ENCODE measurements at places on chromosomes 5 and 9.

- DNase-seq: no peak
Measured at GRCh38 chr5:88682131-88682530, 200.9 kb downstream of the MEF2C start.

DNA sequence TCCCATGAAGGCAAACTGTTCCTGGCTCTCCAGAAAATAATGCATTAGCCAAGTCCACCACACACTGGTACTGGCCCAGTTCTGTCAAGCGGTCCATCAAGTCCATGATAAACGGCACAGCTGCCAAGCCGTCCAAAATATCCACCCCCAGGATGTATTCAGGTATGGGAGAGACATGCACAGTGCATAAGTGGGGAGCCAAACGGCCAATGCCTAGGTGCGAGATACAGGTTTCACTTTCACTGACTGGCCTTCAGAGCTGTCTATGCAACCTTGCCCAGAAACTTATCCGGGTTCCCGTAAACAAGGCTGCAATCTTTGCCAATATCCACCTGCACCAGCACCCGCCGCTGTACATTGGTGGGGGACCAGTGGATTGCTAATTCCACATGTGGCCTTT lies 795.8 kb downstream of the EFNA5 start:
- no peak for DNase-seq

GRCh38 chr5:116751684-116752083 lies 177.1 kb upstream of the SEMA6A start:
- no peak for DNase-seq

- no peak for DNase-seq
Measured at GRCh38 chr5:83714810-83715209, 5.8 kb downstream of the HAPLN1 start.

DNA sequence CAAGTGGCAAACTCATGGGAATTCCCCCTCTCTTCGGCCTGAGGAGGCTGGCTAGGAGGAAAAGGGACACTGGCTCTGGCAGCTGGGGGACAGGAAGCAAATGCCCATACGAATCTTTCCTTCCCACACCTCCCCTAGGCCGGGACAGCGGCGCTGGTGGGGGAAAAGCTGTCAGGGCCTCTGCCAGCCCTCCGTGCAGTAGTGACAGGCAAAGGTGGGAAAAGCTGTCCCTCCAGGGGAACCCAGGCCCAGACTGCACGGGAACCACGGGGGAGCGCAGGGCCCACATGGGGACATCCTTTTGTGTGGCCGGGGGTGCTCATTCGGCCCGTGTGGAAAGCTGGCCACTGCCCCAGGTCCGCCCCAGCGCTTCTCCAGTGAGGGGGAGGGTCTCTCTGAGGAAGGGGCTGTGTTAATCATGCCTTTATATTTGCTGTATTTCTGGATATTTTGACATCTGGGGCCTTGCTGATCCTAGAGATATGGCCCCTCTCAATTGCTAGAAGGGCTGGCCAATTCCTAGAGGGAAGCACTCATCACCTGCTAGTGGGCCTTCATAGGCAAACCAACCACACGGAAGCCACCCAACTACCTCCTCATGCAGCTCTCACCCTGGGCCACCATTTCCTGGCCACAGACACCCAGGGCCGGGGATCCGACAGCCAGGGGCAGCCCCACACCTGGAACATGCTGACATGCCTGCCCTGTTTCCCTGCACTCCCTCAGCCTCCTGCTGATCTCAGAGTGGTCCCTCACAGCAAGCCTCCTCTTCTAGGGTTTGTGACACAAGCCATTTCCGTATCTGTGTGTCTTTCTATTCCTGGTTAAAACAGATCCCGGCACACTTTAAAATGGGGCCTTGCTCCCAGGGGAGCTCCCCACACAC lies 138.8 kb downstream of the ROR2 start:
- no peak for DNase-seq

- no peak for DNase-seq
Measured at GRCh38 chr5:81242906-81243436, 9.8 kb downstream of the CKMT2 start.

DNA sequence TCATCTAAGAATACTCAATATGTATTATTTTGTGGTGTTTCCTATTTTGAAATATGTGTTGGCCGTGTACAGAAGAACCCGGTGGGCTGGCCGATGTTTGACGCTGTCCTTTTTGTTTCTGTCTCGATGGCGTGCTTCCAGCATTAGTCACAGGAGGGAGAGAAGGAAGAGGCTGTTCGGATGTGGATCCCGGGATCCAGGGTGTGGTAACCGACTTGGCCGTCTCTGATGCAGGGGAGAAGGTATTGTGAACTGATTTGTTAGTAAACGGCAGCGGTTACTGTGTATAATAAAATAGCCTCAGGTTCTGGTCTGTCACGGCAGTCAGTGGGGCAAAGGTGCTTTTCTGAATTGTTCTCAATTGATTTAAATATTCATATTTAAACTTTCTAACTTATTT lies 275.0 kb downstream of the ARHGEF28 start:
- no peak for DNase-seq

GRCh38 chr5:141638771-141639170 lies 2.0 kb downstream of the RELL2 start:
- no peak for DNase-seq

- DNase-seq: no peak
Measured at GRCh38 chr5:41094871-41095270, 23.7 kb upstream of the MROH2B start.

- DNase-seq: no peak
Measured at GRCh38 chr5:95725937-95726810, 5.0 kb upstream of the RHOBTB3 start.

- DNase-seq: no peak
Measured at GRCh38 chr9:98610211-98610610, 98.5 kb downstream of the GABBR2 start.

GRCh38 chr5:58493141-58493540 lies 1.9 kb downstream of the GAPT start:
- DNase-seq: no peak

GRCh38 chr5:132019337-132019736 lies 7.9 kb upstream of the ACSL6 start:
- no peak for DNase-seq

GRCh38 chr5:158640593-158640980 lies 459.1 kb downstream of the EBF1 start:
- DNase-seq: peak; percentile 48

GRCh38 chr5:173232499-173233346 lies 2.3 kb downstream of the NKX2-5 start:
- no peak for DNase-seq

DNA sequence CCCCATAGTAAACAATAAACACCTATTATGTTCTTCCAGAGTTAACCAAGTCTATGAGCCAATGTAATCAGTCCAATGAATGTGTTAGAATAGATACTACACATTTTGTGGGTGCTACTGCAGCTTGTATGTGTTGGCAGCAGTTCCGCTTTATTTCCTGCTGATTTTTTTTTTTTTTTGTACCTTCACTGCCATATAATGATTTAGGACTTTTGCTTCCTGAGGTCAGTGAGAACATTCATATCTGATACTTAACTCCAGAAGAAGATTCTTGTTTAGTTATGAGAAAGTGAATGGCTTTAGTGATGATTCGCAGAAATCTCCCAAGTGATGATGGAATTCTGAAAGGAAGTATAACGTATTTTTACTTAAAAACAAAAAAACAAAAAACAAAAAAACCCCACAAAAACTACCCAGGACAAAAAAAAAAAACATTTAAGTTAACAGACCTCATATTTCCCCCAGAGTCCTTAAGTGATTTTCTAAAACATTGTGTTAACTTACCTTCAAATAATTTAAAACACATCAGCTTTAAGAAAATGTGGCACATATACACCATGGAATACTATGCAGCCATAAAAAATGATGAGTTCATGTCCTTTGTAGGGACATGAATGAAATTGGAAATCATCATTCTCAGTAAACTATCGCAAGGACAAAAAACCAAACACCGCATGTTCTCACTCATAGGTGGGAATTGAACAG lies 24.7 kb upstream of the LMNB1 start:
- DNase-seq: no peak

DNA sequence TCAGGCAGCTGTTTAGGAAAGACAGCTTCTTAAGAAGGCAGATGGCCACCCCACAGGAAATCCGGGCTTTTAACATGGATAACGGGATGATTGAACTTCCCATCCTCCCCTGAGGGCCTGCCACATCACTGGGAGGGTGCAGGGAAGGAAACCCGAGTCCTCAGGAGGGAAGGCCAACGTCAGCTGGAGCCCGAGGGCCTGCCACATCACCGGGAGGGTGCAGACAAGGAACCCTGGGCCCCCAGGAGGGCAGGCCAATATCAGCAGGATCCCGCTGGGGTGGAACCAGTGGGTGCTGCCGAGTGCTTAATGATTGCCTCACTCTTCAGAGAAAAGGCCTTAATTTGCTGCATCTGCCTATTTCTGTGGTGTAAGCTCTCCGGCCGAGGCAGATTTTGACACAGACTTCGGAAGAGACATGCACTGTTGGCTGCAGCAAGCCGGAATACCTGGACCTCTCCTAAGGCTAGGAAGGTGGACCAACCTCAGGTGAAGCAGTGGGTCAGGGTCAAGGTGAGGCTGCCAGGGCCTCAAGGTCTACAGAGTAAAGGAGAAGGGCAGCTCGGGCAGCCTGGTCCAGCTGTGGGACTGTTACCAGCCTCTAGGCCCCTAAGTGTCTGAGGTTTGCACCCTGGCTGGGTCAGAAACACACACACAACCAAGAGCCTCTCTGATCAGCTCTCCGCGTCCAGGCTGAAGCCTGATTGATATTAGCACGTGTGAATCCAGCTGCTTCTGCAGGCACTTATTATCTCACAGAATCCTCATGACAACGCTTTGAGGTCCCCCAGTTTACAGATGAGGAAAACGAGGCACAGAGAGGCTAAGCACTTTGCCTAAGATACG lies 14.8 kb upstream of the COL5A1 start:
- DNase-seq: no peak

GRCh38 chr9:117188394-117188793 lies 226.5 kb downstream of the ASTN2 start:
- no peak for DNase-seq

DNA sequence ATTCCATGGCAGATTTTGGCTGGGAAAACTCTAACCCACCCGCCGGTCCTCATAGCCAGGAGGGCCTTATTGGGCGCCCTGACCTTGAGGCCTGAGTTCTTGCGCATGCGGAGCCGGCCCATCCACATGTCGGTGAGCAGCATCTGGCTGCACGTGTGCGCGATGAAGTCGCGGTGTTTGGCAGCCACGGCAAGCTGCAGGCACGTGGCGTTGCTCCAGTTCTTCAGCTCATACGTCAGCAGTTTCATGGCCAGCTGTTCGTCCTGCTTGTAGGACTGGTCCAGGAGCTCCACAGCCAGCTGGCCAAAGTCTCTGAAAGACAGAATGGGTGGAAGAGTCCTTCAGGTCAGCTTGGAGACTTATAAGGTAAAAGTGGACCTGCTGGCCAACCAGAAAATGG lies 204.3 kb upstream of the KLF9 start:
- no peak for DNase-seq

- no peak for DNase-seq
Measured at GRCh38 chr9:83291196-83291595, 228.3 kb upstream of the RASEF start.

DNA sequence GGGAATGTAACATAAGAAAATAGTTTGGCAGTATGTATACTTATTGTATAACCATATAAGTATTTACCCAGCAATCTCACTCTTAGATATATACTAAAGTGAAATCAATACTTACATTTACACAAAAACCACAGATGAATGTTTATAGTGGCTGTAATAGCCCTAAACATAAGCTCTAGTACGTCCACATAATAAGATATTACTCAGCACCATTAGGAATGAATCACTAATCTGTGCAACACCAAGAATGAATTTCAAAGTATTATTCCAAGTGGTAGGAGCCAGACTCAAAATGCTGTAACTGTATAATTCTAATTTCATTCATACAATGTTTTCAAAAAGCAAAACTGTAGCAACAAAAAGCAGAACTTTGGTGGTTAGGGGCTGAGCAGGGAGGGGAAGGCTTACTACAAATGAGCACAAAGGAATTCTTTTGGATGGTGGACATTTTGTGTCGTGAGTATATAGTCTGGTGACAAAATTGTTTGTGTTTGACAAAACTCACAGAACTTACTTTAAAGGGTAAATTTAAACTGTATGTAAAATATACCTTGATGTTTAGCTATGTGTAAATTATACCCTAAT lies 11.9 kb upstream of the C5orf46 start:
- no peak for DNase-seq

DNA sequence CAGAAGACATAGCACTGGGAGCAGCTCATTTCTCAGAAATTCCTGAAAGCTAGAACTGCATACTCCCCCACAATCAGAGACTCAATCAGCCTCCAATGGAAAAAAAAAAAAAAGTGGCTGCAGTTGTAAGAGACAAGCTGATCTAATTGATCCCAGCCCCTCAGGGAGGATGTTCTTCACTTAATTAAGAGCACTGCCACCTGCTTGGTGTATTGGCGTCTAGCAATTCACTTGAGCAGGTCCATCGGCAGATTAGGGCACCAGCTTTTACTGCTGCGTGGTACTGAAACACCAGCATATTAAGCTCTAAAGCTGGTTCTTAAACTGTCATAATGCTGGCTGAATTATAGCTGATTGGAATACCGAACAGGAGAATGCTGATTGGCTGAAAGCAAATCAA lies 1890.1 kb upstream of the WWC1 start:
- DNase-seq: no peak

DNA sequence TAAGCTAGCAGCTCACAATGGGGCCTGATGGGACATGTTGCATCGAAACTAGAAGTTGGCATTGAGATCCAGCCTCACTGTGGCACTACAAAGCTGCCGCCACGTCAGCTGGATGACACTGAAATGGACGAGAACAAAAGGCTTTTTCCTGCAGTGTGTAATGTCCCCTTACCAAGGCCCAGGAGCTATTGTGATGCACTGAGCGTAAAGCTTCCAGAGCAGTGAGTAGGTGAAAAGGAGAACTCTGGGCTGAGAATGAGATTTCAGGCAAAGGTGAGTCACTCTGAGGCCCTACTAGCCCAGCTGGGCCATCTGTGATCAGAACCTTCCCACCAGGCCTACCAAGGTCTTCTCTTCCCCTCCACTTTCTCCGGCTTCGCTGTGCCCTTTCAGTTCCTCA lies 528.1 kb upstream of the KLF4 start:
- DNase-seq: no peak

- DNase-seq: no peak
Measured at GRCh38 chr9:2599896-2600295, 21.7 kb upstream of the VLDLR start.

- DNase-seq: peak; percentile 48
Measured at GRCh38 chr5:75568202-75568601, 43.1 kb upstream of the ANKDD1B start.

DNA sequence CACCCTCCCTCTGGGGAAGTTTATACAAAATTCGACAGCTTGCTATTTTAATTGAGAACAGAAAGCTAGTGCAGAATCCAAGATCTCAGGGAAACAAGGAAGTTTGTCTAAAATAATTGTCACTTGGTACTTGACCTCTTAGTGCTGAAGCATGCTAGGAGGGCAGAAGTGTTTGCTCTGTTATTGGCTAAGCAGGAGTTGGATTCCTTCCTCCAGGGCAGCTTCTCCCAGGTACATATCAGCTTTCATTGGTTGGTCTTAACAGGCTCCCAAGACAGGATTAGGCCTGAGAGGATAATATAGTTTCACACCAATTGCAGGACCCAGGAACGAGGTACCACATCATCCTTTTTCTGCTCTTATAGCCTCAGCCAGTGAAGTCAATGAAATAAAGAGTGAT lies 432.8 kb downstream of the IRX1 start:
- DNase-seq: no peak
